ENCODE measurements at places on chromosomes 11 and 22.

GRCh38 chr22:26990503-26991189, 333.3 kb downstream of the MIAT start:
- DNase-seq = no peak

DNA sequence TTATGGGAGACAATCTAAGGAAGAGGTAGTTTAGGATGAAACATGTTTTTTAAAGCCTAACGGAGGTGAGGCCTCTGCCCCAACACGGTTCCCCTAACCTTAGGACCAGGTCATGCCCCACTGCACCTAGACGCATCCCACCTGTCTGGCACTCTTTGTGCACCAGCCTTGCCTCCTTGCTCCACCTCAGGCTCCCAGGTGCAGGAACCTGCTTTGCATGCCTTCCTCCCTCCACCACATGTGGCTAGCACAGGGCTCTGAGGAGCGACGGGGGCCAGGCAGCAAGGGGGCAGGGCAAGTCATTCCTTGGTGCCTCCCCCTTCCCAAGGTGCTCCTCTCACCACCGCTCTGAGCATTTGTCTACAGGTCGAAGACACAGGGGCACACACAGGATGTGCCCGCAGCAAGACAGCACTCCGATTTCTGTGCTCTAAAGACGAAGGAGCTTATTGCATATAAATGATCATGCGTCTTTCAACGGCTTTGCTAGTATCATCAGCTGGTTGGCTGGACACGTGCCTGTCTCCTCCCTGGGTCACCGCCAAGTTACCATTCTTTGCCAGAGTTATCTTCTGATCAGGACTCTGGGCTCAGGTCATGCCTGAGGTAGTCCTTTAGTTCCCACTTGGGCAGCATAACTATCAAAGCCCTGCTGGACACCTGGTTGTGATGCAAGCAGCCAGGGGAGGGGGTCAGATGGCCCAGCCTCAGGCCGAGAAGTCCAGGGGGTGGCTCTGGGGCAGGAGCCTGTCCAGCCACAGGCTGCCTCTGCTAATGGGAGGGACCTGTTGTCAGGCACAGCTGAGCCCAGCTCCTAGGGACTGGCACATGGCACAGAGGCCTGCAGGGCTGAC, 172.0 kb upstream of the NTM start:
- no peak for DNase-seq

DNA sequence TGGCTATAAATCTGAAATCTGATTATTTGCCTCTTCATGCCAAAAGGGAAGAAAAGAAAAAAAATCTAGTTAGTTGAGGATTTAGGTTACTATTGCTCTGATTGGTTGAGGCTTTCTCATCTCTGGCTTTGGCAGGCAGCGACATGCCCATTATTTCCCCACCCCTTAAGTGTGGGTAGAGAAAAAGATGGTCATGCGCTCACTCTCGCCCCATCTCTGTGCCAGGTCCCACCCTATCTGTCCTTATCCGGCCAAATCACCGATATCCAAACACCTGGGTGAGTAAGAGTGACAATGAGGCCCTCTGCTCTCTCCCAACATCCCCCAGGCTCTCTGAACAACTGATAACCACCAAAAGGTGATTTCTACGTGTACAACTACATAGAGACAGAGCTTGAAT, 31.2 kb upstream of the SNX19 start:
- no peak for DNase-seq

- DNase-seq = no peak
Measured at GRCh38 chr11:122791411-122791810, 46.9 kb upstream of the CRTAM start.

- peak; percentile 29 for DNase-seq
Measured at GRCh38 chr22:46054091-46055073, 77.4 kb upstream of the WNT7B start.

- no peak for DNase-seq
Measured at GRCh38 chr11:119683783-119684182, 45.2 kb downstream of the NECTIN1 start.

DNA sequence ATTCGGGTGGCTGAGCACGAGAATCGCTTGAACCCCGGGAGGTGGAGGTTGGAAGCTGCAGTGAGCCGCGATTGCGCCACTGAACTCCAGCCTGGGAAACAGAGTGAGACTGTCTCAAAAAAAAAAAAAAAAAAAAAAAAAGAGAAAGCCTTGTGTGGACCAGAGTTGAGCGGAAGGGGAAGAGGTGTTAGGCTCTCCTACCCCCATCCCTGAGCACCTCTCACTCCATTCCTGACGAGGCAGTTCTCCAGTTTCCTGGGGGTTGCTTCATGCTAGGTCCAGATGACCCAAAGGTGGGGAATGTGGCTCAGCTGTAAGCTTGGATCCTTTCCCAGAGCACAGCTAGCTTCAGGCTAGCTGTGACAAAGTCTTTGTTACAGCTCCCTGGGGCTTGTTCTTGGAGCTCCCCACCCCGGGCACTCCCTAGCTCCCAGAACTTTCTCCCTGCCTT, 8.8 kb upstream of the DNAL4 start:
- no peak for DNase-seq

DNA sequence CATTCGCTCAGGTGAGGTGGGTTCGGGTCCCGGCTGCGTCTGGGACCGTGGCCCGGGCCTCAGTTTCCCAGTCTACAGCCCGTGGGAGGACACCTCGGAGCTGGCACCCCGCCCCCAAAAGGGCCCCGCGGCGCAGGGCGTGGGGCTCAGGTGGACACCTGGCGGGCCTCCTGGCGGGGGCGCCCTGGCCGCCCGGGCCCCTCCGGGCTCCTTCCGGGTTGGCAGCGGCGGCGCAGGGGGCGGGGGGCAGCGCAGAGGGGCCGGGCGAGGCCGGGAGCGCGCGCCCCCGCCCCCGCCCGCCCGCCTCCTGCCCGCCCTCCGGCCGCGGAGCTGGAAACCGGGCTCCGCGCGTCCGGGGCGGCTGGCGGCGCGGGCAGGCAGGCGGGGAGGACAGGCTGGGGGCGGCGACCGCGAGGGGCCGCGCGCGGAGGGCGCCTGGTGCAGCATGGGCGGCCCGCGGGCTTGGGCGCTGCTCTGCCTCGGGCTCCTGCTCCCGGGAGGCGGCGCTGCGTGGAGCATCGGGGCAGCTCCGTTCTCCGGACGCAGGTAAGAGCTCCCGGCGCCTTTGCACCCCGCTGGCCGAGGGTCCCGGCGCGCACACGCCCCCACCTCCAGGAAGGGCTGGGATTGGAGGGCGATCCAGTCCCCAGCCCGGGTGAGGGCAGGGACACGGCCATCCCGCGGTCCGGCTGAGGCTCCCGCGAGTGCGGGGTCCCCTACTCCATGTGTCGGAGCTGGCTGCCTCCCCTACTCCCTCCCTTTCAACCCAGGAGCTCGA, at the start of gene EMID1:
Gene EMID1 (plus strand): TSS at position 303 of the 778 bp plus-strand sequence. CDS start 143 bp downstream, at position 446.
- no peak for DNase-seq

GRCh38 chr11:72823105-72823804, 9.0 kb downstream of the ATG16L2 start:
- no peak for DNase-seq

- no peak for DNase-seq
Measured at GRCh38 chr11:96340555-96340885, 2.5 kb downstream of the MAML2 start.

GRCh38 chr22:42785706-42786499, 65.2 kb upstream of the A4GALT start:
- no peak for DNase-seq

- no peak for DNase-seq
Measured at GRCh38 chr11:120236169-120237107, 3.5 kb upstream of the POU2F3 start.

- DNase-seq = peak; percentile 80
Measured at GRCh38 chr11:129117595-129118350, 74.4 kb downstream of the ARHGAP32 start.

DNA sequence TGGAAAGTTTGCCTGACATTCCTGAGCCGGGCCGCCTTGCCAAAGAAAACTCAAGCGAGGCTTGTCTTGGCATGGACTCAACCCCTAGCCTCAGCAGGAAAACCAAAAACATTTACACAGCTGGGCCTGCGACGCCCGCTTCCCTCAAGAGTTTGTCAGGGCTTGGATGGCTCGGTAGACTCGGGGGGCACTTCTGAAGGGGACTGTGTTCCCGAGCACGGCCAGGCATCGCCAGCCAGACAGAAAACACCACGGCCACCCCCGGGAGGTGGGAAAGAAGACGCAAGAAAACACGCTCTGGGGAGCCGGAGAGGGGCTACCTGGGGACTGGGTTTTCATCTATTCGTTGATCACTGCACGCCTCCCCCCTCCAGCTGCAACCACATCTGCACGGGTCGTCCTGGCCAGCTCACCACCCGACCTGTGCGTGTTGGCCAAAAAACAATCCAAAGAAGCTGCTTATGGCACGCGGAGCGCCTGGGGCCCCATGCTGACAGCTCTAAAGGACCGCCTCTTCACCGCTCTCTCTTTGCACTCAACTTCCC, 380.7 kb downstream of the MN1 start:
- DNase-seq = no peak

- DNase-seq = no peak
Measured at GRCh38 chr22:32531931-32532819, 57.6 kb downstream of the FBXO7 start.

GRCh38 chr11:107752949-107753822, 41.3 kb upstream of the SLN start:
- DNase-seq = no peak

DNA sequence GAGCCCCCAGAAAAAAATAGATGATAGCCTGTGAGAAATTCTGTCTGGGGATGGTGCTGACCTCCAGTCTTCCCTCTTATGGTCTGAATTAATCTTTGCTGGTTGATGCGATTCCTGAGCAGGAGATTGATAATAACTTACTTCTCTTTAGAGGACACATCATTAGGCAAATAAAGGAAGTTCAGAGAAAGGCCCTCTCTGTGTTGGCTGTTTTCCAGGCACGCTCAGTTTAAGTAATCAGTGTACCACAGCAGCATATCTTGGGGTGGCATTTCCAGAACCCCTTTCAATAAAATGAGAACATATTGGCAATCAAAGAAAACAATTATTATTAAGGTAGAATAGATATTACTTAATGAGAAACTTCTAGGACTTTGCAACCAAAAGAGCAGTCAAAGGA, 1129.3 kb upstream of the RAG2 start:
- DNase-seq = no peak

GRCh38 chr22:21673534-21674321, 7.9 kb downstream of the PPIL2 start:
- DNase-seq = no peak

GRCh38 chr22:42086051-42086450, 4.5 kb downstream of the NDUFA6 start:
- no peak for DNase-seq

- no peak for DNase-seq
Measured at GRCh38 chr11:118620529-118621070, 13.2 kb downstream of the PHLDB1 start.

GRCh38 chr22:39664485-39665200, 94.1 kb downstream of the CACNA1I start:
- DNase-seq = no peak

DNA sequence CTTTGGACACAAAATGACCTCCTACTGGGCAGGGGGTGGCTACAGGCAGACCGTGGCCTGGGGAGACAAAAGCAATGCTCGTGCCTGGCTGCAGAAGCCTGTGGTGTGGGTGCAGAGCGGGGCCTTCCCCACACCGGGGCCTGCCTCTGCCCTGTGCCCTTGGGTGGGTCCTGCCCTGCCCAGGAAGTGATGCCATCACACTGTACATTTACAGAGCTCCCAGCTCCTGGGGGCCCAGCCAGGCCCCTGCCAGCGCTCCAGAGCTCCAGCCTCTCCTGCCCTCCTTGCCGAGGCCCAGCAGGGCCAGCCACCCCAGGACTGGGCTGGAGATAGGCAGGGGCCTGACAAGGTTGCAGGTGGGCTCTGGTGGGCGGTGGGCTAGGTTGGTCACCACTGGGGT, 40.1 kb downstream of the MUC5B start:
- DNase-seq = no peak

DNA sequence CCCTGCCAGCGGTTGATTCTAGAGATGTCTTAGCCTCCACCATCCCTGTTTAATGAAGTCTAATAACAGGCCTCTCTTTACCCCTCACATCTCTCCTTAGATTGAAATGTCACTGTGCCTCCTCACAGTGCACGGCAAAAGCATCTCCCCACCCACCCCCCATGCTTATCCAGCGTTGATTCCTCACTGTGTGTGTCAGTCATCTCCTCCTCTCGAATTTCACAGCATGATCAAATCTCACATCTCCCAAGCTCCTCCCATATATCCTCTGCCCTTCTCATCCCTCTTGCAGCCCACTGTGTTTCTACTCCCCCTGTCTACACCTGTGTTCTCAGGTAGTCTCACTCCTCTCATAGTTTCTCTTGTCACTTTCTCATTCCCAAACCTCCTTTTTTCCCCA, 84.6 kb downstream of the DBX1 start:
- DNase-seq = no peak

DNA sequence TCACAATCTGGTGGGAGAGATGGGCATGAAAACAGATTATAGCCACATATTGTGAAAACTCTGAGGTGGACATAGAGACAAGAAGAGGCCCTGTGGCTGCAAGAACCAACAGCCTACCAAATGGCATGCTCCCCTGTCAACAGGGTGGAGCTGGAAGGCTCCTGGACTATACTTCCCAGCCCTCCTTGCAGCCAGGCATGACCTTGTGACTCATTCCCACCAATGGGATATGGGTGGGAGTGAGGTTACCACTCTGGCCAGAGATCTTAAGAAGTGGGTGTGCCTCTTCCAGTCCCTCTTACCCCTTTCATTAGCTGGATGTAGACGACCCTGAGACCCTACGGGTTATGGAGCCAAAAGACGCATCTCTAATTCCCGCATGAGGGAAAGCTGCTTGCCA, 126.4 kb upstream of the ZBED5 start:
- no peak for DNase-seq

GRCh38 chr11:131829725-131830124, 459.3 kb downstream of the NTM start:
- no peak for DNase-seq

- no peak for DNase-seq
Measured at GRCh38 chr11:64196626-64197025, 9.9 kb upstream of the FERMT3 start.

DNA sequence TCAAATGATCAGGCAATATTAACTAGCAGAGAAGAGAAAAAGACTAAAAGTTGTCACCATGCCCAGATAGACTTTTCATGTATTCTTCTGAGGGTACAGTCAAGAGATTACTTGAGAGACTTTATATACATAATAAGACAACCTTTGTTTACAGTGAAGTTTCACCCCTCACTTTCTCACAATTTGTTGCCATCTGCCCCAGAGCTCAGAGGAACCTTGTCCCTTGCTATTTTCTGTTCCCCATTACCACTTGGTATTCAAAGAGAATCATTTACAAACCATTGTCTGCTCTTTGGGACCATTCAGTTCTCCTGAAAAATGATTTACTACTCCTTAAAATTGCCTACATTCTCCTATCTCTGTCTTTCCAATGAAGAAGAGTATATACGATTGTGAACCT, 544.6 kb downstream of the CNTN5 start:
- DNase-seq = no peak

- DNase-seq = no peak
Measured at GRCh38 chr11:74672332-74672955, 58.8 kb downstream of the CHRDL2 start.
